WTC11 (cell line): ENCODE measurements at places on chromosomes 12 and 14. TPM values are rescaled to one million over a fixed set of nuclear protein-coding genes. Genes with fewer than 3 reads are reported as not detected.

DNA sequence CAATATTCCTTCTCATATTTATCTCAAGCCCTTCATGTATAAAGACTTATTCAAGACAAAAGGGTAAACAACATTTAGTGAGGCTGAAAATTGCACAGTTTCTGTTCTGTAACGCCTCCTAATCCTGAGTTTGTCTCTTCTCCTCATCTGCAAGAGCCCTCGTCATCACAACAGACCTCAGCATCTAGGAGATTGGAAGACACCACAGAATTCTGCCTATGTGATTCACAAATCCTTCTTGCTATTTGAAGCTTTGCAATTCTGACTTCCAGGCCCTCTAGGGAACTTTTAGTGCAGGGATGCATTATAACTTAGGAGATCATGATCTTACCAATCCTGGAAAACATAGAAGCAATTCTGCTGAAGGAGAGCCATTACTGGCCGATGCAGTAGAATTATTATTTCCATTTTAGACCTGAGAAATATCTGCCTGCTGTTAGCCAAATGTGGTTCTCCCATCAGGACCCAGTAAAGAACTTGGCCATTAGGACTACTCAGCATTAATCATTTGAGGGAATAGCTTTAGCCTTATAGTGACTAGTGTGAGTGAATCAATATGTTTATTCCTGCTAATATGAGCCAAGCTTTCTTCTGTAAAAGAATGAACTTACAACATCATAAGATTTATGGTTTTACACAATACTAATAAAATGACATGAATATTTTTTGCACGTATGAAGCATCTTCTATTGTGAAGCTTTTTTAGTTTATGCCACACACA lies 119.5 kb downstream of the ANO4 start:
- no peak overlapping the region for H3K27ac ChIP-seq
- H3K27me3 ChIP-seq: no peaks in the 10 kb centered on the region
- no peak for DNase-seq
- no peaks in the 10 kb centered on the region for H3K4me1 ChIP-seq
- H3K4me3 ChIP-seq: no peak overlapping the region
- no peaks in the 10 kb centered on the region for H3K36me3 ChIP-seq

GRCh38 chr14:74048281-74048680 lies 29.1 kb downstream of the BBOF1 start:
- H3K36me3 ChIP-seq: no peaks in the 10 kb centered on the region
- no peak overlapping the region for H3K4me3 ChIP-seq
- no peaks in the 10 kb centered on the region; the same call in 1 of the 2 replicates for H3K4me1 ChIP-seq
- H3K27ac ChIP-seq: no peak overlapping the region

DNA sequence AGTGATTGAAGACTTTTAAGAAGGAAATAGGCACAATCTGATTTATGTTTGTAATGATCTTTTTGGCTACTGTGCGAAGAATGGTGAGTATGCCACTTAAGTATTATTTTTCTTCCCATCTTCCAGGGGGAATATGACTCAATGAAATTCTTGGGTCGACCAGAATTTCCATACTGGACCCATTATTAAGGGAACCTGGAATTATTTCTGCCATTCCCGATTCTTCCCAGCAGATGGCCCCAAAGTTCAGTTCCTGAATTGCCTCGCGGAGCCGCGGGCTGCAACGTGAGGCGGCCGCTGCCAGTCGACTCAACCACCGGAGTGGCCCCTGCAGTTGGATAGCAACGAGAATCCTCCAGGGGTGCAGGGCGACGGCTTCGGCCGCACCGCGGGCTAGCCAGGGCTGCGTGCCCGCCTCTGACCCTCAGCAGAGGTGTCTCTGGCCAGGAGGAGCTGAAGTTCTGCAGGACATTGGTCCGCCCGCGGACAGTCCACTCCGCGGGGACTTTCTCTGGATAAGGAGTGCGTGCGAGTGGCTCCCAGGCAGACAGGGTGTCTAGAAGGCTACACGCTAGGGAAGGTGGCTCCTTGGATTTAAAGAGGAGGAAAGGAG lies 628 bp upstream of the TSHR start:
- DNase-seq: peak; percentile 85
- no peaks in the 10 kb centered on the region for H3K36me3 ChIP-seq
- no peak overlapping the region for H3K27ac ChIP-seq
- H3K27me3 ChIP-seq: peaks cover 41% of the 10 kb centered on the region
- H3K4me1 ChIP-seq: peaks cover 8% of the 10 kb centered on the region
- H3K4me3 ChIP-seq: peak overlapping the region; percentile 91

Gene GPRC5A
- 1.1 to 1.3 TPM (median 1.3 TPM) in 3 replicates for total RNA-seq
